T1000 (cell line): ENCODE measurements at places on chromosomes 3 and 15.

DNA sequence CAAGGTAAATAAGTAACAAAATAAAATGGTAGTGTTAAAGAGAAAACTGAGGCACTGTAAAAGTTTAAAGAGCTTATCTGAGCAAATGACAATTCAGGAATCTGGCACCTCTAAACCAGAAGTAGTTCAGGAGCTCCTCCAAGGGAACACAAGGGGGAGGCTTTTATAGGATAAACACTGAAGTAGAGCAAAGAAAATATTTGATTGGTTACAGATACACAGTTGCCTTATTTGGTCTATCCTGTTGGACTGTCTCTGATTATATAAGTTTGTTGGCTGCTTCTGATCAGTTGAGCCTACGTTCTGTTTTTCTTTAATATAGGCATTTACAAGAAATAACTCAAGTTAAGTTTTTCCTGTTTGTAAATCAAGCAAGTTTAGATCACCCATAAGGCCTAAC lies 146.9 kb downstream of the ERC2 start:
- DNase-seq = no peak

DNA sequence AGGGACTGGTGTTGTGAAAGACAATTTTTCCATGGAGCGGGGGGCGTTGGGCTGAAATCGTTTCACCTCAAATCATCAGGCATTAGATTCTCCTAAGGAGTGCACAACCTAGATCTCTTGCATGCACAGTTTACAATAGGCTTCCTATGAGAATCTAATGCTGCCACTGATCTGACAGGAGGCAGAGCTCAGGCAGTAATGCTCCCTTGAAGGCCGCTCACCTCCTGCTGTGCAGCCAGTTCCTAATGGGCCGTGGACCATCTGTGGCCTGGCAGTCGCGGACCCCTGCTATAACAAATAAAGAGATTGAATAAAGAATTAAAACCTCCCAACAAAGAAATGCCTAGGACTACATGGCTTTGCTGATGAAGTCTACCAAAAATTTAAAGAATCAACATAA lies 25.3 kb upstream of the ANKRD28 start:
- no peak for DNase-seq

DNA sequence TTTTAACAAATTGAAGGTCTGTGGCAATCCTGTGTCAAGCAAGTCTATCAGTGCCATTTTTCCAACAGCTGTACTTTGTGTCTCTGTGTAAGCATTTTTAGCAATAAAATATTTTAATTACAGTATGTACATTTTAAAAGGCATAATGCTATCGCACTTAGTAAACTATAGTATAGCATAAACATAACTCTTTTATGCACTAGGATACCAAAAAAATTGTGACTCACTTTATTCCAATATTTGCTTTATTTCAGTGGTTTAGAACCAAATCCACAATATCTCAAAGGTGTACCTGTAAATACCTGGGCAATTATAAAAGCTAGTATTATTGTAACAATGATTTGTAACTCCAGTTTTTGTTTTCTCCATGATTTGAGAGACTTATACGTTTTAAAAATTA lies 46.5 kb downstream of the FRMD5 start:
- DNase-seq = no peak

GRCh38 chr3:118485693-118486092 lies 549.0 kb downstream of the IGSF11 start:
- DNase-seq = no peak

DNA sequence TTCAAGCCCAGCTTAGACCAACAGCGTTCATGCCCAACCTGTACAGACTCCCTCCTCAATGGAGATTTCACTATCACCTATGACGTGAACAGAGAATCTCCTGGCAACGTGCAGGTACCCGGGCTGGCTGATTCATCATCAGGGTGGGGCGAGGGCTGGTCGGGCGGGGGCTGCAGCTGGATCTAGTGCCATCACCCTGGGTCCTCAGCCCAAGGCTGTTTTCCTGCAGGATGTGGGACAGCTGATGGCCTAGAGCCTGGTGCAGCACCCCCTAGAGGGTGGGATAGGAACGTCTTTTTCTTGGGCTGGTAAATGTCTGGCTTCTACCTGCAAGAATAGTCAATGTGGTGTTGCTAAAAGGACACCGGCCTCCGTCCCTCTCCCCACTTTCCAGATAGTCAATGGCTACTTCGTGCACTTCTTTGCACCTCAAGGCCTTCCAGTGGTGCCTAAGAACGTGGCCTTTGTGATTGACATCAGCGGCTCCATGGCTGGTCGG lies 4.4 kb downstream of the ITIH3 start:
- no peak for DNase-seq

- DNase-seq = no peak
These were observed 82.6 kb downstream of the ARHGAP31 start for GRCh38 chr3:119376758-119377157.

DNA sequence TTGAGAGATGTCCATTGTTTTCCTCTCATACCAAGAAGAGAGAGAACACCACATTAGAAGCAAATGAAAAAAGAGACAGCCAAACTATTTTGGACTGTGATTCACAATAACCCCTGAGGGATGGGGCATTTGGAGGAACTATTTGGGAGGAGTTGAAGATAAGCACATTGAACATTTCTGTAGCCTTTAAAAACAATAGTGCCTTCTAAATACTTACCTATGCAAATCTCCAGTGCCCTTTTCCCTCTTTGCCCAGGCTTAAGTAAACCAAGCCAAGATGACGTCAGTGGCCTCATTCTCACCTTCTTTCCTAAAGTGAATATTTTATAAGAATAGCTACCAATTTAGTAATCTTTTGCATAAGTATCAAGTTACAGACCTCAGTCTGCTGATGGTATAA lies 89.7 kb upstream of the COL8A1 start:
- no peak for DNase-seq

DNA sequence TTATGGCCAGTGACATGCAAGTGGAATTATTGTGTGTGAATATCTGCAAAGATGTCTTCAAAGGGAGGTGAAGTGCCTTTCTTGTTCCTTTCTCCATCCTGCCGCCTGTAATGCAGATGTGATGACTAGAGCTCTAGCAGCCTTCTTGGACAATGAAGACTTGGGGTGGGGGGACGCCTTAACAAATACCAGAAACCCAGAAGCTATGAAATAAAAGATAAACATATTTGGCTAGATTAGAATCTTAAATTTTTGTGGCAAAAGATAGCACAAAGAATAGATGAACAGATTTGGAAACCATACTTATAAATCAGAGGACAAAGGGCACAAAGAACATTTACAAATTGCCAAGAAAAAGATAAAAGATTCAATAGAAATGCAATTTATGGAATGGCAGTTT lies 56.1 kb downstream of the AMOTL2 start:
- no peak for DNase-seq

DNA sequence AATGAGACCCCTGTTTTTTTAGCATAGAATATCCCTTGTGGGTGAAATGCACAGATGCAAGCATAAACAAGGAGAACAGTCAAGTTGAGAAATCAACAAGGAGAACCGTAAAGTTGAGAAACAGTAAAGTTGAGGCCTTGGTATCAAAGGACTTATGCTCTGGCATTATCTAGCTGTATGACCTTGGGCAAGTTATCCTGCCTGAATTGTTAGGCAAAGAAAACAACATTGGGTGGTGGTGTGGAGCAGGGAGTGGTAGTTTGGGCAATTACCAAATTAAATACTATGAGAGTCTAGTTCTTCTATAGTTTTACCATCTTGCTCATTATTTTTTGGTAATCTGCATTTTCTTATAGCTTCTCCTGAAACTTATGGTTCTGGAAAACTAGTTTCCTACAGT lies 573.4 kb upstream of the ARPP21 start:
- DNase-seq = no peak

DNA sequence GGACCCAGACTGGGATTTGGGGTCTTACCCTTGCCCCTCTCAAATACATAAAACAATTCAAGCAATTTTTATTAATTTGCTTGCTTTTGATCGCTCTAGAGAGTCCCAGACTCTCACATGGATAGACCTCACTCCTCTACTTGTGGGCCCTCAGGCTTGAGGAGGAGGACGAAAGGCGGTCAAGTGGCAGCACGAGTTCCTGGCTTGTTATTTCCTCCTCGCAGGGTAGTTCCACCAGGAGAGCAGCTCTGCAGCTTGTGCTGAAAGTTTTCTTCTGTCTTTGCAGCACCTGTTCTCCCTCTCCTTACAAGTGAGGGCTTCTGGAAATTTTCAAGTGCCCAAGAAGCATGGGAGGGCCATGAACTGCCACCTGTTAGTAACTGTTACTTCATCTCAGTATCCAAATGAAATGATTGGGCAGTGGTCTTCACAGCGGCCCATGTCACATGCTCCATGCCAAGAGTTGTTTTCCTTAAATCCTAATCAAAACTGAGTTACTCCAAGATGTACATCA lies 22.7 kb downstream of the ABI3BP start:
- DNase-seq = no peak

GRCh38 chr15:39417366-39418134 lies 163.3 kb upstream of the THBS1 start:
- DNase-seq = no peak

DNA sequence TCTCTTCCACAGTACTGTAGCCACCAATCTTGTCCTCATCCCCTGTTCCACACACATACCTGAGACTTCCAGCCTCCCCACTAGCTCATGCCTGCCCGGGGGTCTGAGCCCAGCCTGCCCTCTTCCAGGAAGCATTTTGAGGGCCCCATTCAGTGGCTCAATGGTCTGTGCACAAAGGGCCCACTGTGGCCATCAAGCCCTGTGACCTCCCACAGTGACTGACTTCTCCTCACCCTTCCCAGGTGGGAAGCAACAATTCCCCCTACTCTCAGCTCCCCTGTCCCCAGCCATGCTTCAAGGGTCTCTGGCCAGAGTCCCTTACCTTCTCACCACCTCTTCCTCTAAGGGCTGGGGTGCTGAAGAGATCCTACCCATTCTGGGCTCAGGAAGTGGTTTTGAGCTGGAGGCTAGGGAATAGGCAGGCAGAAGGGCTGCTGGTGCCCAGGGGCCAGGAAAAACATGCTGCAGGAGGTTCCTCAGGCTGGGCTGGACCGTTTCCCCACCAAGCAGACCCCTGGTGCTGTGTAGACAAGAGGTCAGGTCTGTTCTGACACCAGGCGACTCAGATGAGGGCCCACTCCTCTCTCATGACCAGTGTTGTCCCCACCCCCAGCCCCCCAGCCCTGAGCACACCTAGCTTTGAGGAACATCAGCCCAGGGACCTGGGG lies 3.0 kb upstream of the KLF15 start:
- DNase-seq = no peak

GRCh38 chr3:50655009-50655830 lies 19.5 kb upstream of the DOCK3 start:
- no peak for DNase-seq

DNA sequence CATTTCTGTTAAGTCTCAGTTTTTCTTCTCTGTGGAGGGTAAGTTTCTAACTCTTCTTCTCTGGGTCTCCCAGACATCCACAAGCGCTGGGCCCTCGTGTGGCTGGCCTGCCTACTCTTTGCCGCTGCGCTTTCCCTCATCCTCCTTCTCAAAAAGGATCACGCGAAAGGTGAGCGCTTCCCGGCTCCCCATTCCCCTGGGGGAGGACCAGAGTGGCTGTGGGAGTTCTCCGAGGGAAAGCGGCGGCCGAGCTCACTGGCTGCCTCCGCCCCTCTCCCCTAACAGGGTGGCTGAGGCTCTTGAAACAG lies 1.1 kb upstream of the CRELD1 start:
- DNase-seq = no peak

GRCh38 chr3:158718490-158719170 lies 13.6 kb downstream of the RARRES1 start:
- peak; percentile 67 for DNase-seq

GRCh38 chr3:106740116-106740515 lies 637.1 kb upstream of the CCDC54 start:
- DNase-seq = no peak

- no peak for DNase-seq
These were observed 54.7 kb upstream of the CNOT10 start for GRCh38 chr3:32630266-32630665.

DNA sequence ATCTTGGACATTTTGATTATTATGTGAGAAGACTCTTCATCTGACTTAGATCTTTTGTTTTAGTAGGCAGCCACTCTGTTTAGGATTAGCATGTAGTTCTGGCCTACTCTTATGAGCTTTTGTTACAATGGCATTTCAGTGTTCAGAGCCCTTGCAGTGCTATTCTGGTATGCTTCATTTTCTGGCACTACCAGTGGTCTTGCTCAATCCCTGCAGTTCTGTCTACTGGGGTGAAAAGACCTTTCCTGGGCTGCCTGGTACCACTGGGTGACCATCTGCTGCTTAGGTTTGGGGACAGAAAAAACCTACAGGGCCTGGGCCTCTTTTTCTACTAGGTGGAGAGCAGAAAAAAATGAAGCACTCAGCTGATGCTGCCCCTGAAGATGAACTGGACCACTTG lies 42.5 kb downstream of the IL16 start:
- no peak for DNase-seq

- DNase-seq = no peak
These were observed 242.0 kb downstream of the NEK10 start for GRCh38 chr3:27127195-27127594.

GRCh38 chr3:156577736-156578135 lies 22.8 kb upstream of the SSR3 start:
- DNase-seq = no peak

- DNase-seq = no peak
These were observed 43.5 kb downstream of the IDH2 start for GRCh38 chr15:90058775-90059174.

GRCh38 chr3:17990390-17990789 lies 248.0 kb upstream of the TBC1D5 start:
- DNase-seq = no peak

DNA sequence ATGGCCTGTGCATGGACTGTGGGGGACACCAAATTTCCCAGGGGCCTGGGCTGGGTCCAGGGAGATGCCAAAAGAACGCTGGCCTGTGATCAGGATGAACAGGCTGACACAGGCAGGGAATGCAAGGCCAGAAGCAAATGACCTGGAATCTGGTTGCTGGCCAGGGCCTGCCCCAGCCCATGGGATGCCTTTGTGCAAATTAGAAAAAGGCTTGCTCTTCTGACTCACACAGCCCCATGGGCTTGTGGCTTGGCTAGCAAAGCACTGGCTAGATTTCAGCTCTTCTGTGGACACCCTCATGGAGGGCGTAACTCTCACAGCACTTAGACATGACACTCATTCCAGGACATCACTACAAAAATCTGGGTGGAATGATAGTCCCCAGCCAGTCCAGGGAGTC lies 356.0 kb downstream of the SHQ1 start:
- DNase-seq = peak; percentile 85

- no peak for DNase-seq
These were observed 585 bp downstream of the CSK start for GRCh38 chr15:74782259-74783071.

DNA sequence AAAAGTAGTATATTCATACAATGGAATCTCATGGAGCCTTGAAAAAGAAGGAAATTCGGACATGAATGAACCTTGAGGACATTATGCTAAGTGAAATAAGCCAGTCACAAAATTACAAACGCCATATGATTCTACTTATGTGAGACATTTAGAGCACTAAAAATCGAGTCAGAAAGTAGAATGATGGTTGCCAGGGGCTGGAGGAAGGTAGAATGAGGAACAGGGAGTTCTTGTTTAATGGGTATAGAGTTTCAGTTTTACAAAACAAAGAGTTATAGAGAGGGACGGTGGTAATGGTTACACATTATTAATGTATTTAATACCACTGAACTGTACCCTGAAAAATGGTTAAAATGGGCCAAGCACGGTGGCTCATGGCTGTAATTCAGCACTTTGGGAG lies 19.5 kb downstream of the UBXN7 start:
- no peak for DNase-seq
